GM12891 (cell line): ENCODE measurements at places on chromosomes 11 and 22.

- no peak for DNase-seq
Observed at GRCh38 chr11:57222239-57222638, 14.8 kb downstream of the APLNR start.

- DNase-seq = no peak
Observed at GRCh38 chr11:102719620-102720277, 5.0 kb downstream of the MMP8 start.

DNA sequence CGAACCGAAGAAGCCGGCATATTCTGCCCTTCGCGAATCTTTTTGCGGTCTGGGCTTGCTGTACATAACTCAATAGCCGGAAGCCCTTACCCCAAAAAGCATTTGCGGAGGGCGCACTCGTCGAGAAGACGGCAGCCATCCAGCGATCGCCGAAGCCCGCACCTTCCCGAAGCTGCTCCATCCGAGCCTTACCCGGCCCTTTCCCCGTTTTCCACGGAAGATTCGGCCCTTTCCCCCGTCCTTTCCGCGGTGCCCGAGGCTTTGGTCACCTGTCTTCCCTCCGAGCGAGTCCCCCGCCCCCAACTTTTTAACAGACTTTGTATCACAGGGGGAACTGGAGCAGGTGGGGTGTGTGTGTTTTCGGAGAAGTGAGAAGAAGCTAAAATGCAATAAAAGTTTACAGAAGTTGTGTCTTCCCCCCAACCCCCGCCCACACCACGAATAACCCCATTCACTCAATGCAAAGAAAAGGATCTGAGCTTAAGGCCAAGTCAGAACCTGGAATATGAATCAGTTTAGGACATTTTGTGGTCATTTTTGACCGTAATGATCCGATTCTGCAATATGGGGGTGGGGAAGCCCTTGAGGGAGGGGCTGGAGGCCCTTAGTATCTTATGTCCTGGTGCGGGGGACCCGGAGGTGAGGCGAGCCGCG is 99.0 kb upstream of the HSD17B12 start:
- no peak for DNase-seq

DNA sequence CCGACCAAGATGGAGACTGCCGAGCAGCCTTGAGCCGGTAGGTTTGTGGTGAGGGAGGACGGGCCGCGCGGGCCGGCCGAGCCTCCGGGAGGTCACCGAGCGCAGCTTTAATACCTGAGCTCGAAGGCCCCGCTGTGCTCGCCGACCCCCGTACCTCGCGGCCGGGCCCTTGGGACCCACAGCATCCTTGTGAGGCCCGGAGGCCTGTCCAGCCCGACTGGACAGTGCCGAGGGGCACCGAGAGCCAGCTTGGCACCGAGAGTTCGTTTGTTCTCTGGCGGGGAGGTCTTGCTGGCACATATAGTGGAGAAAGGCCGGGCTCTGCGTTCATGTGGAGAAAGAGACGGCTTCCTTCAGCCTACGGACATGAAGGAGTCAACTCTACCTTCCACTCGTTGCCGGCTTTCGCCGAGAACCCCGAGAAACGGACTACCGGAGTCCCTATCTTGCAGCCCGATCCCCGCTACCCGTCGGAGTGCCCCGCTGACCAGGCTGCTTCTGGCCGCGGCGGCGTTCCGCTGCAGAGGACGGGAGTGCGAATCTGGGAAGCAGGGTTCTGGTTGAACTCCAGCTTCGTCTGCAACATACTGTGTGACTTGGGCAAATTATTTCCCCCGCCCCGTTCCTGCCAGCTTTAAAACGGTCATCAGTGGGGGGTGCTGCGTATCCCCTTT is 349 bp downstream of the TSSC4 start:
- DNase-seq = no peak

DNA sequence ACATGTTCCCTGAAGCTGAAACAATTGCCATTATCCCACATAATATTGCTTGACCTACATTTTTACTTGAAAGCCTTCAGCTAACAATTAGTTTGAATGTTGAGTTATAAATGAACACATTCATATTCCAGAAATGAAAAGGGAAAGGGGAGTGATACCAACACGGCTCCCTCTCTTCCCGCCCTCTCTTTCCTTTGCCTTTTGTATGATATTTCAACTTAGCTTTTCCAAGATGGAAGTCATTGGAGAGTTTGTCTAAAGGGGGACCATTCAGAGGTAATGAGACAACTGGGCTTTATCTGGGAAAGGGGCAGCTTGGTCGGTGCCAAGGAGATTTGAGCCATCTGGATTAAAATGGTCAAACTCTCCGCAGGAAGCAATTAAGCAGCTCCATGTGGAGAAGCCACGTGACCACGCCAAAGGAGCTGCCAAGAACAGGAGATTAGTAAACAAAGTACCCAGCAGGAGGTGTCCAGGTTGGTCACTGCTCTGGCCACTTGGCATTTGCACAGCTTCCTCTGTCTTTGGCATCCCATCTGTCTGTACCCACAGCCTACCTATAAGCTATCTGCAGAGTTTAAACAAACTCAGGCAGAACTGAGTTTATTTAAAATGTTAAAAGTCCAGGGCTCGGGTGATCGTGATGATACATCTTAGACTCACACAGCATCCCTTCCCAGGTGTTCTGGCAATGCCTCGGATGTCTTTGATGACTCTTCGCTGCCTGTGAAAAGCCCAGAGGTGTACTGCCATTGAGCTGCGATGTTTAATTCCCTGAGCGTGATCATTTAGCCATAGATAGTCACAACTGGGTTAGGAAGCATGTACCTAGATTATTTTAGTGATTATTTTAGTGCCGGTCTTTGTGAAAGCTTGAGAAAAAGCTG is 735.9 kb downstream of the NTM start:
- no peak for DNase-seq

DNA sequence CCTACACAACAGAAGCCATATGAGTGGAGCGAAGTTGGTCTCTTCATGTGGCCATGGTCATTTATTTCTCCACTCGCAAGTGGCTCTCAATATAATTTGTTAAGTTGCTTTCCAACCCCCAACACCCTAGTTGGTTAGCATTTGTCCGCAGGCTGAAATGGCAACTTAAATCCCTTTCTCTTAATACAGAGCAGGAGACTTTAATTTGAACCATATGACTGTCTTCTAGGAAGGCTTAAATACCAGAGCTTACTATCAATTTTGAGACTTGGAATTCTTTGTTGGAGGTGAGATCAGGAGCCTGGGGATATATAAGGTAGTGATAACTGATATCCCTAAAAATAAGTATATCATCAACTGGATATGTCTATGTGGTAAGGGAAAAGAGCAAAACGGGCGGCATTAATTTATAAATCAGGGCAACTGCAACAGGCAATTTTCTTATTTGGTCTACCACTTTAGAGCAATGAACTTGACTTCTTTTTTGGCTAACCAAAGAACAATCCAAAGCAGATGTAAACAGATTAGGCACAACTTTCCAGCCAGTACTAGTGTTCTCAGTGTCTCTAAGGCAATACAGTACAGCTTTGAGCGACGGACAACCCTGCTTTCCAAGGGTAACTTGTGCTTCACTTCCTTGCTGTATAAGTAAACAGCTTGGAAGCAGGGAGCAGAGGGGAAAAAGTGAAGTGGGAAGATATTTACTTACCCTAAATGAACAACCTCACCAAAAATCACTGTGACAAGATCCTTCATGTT is 74.7 kb upstream of the APOA1 start:
- no peak for DNase-seq

- DNase-seq = peak; percentile 58
Observed at GRCh38 chr11:128905345-128906184, 14.4 kb downstream of the KCNJ5 start.

DNA sequence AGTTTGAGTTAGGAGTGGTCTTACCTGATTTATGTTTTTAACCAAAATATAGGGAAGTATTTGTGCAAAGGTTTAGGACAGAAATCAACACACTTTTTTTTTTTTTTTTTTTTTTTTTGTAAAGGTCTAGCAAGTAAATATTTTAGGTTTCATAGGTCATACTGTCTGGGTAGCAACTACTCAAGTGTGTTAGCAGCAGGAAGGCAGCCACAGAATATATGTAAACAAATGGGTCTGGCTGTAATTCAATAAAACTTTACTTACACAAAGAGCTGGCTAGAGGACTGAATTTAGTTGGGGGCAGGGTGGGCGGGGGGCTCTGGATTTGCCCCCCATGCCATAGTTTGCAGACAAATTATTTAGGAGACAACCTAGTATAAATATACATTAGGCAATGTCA is 510.4 kb downstream of the NELL1 start:
- DNase-seq = no peak

- DNase-seq = no peak
Observed at GRCh38 chr11:416757-417621, 2.2 kb upstream of the SIGIRR start.

DNA sequence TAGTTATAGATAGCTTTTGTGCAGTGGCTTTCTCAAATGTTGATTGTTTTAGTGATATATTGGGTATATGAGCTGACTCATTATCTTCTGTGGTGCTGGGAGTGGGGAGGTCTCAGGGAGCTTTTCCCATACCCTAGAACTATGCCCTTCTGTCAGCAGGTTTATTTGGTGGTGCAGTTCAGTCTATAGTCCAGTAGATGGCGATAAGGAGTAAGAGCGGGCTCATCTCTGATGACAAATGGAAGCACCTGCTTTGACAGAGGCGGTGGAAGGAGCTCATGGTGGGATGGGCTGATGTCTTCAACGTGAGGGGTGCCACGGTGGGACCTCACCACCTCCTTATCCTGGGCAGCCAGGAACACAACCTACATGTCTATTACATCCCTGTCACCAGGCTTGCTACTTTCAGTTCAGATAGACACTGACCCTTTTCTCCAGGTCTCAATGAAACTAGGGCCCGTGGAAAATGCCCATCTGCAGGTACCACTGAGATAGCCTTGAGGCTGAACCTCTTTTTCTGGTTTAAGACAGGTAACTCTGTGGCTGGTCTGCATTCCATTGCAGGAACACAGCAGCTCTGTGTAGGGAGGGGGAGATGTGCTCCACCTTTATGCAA is 13.0 kb upstream of the OR6A2 start:
- peak; percentile 40 for DNase-seq

DNA sequence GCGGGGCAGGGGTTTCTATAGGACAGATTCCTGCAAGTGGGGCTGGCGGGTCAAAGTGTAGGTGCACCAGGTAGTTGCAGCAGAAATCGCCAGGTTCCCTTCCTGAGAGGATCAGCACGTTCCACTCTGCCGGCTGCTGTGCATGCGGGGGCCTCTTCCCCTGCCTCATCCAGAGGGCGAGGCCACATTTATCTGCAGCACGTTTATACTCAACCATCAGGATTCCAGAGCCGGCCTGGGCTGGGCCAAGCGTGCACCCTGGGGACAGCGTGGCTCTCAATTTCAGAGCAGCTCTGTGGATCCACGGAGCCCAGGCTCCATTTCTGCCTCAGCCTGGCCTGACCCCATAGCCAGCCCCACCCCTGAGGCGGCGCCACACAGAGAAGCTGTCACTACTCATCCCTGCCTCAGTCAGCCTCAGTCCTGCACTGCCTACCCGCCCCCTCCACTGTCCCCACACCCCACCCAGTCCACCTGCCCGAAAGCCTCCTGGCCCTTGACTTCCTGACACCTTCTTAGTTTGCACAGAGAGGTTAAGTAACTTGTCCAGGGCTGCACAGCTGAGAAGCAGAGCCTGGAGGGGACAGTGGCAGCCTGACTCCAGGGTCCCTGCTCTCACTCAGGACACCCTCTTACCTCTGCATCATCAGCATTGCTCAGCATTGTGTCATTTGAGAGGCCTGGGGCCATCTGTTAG is 45.9 kb upstream of the RTL6 start:
- no peak for DNase-seq

- no peak for DNase-seq
Observed at GRCh38 chr11:91248199-91248807, 976.3 kb upstream of the FAT3 start.

DNA sequence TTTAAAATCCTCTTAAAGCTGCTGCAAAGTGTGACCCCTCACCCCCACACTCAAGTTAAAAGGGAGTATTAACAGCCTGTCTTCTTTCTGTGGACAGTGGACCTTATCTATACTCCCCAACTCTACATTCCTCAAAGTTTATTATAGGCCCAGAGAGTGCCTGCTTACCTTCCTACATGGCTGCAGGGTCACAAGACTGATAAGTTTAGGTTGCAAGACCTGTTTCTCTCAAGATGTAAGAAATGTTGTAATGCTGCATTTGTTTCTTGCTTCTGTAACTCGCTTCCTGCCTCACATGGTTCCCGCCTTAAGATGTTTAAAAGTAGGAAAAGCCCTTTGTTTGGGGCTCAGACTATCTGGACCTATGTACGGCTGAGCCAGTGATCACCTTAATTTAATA is 10.1 kb upstream of the NXPE1 start:
- no peak for DNase-seq

DNA sequence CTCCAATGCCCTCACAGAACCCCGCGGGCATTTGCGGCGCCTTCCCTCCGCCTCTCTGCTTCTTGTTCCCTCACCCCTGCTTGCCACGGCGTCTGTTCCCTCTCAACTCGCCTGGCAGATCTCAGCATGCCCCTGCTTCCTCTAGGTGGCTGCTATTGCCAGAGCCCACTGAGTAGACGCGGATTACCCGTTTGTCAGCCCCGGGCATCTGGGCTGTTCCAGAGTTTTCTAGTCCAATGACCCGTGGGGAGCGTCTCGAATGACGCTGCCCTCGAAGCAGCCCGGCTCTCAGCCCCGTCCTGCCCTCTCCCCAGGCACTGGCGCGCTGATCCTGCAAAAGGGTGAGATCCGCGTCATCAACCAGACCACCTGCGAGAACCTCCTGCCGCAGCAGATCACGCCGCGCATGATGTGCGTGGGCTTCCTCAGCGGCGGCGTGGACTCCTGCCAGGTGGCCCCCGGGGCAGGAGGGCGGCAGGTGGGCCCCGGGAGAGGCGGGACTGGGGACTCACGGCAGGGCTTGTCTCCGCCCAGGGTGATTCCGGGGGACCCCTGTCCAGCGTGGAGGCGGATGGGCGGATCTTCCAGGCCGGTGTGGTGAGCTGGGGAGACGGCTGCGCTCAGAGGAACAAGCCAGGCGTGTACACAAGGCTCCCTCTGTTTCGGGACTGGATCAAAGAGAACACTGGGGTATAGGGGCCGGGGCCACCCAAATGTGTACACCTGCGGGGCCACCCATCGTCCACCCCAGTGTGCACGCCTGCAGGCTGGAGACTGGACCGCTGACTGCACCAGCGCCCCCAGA is 49.7 kb downstream of the ST14 start:
- DNase-seq = no peak

DNA sequence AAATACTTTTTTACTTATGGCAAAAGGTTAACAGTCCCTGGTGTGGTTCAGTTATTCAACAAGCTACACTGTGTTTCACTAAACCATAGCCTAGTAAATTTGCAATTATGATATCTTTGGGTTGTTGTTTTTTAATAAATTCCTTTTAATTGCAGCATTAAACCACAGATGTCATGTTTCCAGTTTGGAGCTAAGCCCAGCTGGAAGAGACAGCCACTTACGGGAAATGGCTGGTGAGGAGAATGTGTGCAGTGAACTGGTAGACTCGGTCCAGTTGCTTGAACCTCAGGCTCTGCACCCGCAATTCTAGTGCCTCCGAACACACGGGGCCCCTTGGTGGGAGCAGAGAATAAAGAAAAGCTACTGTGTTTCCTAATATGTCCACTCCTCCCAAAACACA is 70.8 kb downstream of the WNT11 start:
- no peak for DNase-seq
